PC-9 (cell line): ENCODE measurements at places on chromosomes 5 and 9.
A peak's percentile ranks its signal among the peaks of the same experiment; 100 is the strongest.

- no peak for DNase-seq
These were observed 243.6 kb downstream of the AUH start for GRCh38 chr9:91117959-91118703.

DNA sequence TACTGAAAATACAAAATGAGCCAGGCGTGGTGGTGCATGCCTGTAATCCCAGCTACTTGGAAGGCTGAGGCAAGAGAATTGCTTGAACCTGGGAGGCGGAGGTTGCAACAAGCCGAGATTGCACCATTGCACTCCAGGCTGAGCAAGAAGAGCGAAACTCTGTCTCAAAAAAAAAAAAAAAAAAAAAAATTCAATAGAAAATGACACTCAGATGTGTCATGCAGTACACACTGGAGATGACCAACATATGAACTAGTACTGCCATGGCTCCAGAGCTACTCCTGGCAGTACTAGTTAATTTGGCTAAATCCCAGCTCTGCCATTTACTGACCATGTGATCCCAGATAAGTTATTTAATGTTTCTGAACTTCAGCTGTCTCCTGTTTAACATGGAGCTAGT lies 7.3 kb downstream of the ATOX1 start:
- no peak for DNase-seq

DNA sequence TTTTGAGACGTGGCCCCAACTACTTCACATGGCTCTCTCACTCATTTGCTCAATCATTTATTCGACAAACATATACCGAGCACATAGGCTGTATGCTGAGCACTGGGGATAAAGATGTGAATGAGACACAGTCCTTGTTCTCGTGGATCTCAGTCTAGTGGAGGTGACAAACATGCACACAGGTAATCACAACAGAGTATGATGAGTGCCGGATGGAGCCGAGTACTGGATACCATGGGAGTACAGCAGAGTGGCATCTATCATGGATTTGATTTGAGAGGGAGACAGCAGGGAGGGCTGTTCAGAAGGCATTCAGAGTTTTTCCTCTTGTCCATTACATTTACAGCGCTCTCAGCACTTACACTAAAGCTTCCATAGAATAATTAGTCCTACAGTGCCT lies 259.8 kb downstream of the SLIT3 start:
- no peak for DNase-seq

DNA sequence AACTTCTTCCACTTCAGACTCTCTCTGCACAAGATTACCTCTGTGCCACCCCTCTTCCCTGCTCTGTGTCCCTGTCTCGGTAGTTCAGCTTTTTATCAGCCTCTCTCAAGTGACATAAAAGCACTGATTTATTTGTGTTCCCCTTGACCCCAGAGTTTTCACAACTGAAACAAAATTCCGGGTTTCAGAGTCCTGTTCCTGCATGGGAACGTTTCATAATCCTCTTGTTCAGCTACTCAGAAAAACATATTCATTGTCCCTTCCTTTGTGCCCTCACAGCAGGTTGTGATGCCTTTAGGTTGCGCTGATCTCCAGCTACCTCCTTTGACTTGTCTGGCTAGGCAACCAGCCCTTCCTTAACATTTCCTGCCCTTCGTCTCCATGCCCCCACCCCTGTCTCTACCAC lies 13.7 kb upstream of the ITGA1 start:
- DNase-seq: no peak

GRCh38 chr5:81852291-81853029 lies 101.6 kb upstream of the SSBP2 start:
- DNase-seq: peak; percentile 31

DNA sequence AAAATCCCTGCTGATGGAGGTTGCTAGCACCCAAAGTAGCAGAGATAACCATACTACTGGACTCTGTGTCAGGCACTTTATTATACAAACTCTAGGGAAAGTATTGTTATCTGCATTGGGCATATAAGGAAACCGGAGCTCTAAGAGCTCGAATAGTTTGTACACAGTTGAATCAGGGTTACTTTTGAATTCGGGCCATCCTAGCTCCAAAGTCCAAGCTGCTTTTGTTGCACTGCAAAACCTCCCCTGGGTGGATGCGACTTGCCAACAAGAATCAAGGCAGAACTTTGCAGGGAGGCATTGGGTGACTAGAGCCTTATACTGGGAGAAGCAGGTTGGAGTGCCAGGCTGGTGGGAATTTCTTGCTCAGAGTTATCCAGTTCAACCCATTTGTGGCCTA lies 435.1 kb downstream of the SPATA31D1 start:
- DNase-seq: no peak

DNA sequence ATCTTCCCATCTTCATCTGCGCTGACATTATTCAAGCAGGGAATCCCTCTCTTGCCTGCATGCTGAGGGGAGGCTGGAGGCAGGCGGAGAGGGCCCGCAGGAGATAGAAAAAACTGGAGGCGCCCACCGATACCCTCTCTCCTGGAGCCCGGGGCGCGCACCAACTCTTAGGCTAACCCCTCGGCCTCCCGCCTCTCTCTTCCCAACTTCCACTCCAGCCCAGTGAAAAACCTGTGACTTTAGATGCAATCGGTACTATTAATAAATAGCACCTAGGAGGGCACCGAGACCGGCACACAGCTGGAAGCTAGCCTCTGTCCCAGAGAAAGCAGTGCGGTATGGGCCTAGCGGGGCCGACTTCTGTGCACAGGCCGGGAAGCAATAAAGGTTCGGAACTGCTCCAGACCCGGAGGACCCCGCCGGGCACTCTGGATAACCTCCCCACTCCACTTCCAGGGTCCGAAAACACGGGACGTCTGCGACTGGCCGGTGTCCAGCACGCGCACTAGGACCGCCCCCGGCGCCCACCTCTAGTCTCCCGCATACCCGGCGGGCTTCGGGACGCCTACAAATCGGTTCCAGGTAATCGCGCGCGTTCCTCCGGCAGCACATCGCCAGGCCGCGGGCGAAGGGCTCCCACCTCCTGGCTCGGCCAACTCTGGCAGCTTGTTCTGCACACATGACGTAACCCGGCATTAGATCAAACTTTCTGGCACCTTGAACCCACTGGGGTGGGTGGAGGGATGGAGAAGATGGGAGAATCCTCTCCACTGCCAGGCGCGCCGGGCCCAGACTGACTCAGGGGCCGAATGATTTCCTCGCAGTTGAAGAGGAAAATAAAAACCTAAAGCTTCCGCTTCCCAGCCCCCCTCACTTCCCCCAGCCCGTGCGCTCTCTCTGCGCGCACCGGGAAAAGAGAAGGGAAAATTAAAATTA lies 1.4 kb downstream of the EFNA5 start:
- DNase-seq: peak; percentile 29

DNA sequence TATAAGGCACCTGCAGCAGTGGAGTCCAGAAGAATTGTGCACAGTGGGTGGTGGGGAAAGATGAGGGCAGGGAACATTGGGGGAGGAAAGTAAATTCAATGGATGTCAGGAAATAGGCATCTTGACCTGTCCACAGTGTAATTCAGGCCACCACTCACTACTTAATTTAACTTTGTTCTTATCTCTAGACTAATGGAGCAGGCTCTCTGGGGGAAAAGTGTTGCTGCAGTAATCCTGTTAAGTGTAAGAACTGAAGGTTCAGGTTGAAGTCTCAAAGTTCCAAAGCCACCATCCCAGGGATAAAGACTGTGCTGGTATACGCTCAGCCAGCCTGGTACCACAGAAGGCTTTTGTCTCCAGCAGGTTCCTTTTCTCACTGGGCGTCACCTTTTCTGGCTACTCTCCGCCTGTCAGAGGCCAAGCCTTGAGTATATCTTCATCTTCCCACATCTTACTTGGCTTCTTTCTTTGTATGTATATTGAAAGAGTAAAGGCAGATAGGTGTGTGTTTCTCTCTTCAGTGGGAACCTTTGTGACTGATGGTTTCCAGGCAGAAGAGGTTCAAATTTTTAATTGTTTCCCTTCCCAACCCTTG lies 150.9 kb upstream of the DMRT1 start:
- no peak for DNase-seq

DNA sequence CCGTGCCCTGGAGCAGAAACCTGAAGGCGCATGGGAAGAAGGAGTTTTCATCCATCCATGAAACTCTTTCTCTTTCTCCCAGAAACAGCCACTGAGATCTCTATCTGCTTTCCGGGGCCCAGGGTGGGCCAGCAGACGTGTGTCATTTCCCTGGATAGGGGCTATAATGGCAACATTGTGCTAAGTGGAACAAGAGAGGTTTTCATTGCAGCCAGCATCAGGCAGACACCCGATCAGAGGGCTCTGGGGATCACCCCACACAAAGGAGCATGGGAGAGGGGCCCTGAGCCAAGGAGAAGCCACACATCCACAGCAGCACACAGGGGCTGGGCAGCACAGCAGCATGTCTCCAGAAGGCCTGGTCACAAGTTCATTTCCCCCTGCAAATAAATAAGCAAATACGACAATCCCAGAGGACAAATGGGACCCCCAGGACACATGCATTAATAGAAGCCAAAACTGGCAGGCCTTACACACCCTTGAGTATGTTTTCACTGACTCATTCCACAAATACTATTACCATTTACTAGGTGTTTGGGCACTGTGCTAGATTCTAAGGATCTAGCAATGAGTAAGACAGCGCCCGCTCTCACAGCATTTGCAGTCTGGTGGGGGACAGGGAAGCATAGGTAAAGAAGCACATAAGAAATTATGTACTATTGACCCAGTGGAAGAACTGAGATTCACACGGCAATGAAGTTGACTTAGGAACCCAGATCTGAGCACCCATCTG lies 4.3 kb upstream of the AFAP1L1 start:
- no peak for DNase-seq

DNA sequence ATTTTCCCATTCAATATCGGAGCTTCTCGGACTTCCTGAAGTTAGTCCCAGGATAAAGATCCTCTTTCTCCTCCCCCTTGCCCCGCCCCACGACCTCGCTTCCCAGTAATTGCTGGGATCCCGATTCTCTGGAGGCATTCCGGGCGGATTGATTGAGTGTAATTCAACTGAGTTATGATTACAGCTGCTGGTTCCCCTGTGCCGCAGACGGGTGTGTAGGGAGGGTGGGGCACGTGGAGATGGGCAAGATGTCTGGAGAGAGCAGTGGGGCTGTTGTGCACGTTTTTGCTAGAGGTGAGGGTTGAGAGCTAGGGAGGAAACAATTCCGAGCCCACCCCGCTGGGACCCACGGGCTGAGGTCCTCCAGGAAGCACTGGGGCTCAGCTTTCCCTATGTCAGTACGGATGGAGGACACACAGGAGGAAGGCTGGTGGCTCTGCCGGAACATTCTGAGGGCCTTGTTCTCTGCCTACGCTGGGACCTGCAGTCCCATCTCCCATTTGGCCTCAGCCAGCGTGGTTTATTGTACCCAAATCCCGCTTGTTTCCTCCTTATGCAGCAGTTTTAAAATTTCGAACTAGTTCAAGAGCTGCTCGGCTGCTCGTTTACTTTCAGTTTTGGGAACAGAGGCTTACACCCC lies 2.4 kb upstream of the DMRT2 start:
- no peak for DNase-seq

DNA sequence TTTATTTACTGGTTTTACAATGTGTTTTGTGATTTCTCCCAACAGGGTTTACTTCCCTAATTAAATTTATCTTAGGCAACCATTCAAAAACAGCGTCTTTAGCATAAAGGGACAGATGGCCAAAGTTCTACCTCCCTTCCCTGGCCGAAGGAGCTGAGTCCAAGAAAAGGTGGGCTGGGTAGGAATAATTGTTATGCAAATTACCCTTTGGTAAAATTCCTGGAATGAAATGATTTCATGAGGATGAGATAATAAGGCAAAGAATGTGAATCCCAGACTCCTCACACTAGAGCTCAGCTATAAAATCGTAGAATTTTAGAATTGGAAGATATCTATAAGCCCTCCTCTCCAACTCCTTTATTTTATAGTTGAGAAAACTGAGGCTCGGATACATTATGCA lies 119.6 kb downstream of the SGCD start:
- no peak for DNase-seq

GRCh38 chr9:14198047-14198840 lies 115.7 kb downstream of the NFIB start:
- no peak for DNase-seq

DNA sequence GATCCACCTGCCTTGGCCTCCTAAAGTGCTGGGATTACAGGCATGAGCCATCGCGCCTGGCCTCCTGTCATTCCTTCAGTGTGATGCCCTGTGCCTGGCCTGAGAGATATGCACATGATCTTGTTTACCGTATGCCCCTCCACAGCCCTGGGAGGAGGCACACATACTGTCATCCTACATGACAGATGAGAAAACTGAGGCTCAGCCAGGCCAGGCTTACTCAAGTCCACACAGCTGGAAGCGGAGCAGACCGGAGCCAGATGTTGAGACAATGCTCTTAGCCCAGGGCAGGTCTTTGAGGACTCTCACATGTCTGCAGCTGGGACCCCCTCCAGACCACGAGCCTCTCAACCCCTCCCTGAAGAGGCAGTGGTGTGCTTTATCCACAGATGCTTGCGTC lies 38.7 kb upstream of the SH3PXD2B start:
- no peak for DNase-seq

DNA sequence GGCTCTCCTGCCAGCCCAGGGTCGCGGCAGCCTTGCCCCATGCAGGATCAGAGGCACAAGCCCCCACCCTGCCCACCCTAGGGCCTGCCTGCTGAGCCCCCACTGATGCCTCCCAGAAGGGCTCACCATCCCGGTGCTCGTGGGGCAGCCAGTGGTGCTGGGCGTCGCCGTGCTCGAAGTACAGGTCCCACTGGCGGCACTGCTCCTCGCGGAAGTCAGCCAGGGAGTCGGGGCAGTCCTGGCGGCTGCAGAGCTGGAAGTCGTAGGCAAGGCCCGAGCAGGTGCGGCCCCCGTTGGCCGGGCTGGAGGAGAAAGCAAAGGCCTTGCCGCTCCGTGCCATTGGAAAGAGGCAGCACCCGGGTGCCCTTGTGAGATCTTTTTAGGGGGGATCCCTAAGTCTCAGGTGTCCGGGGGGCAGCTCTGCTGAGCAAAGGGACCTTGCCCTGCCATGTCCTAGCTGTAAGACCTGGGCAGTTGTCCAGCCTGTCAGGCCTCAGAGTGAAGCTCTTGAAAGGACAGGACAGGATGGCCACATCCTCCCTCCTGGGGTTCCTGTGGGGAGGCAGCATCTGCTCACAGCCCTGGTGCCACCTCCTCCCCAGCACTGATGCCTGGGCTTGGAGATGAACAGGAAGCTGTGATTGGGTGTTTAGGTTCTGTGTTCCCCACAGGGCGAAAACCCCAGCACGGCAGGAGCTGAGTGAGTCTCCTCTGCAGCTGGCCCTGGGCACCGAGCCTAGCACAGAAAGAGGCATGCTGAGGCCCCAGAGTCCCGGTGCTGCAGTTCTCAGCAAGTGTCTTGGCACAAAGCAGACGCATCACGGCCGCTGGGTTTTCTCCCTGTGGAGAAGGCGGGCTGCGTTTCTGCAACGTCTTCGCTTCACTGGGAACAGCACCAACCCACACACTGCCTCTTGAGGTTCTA lies 77.7 kb downstream of the ZNF354C start:
- DNase-seq: no peak

GRCh38 chr5:144467792-144468191 lies 297.1 kb downstream of the KCTD16 start:
- DNase-seq: no peak

GRCh38 chr5:89371646-89372045 lies 488.7 kb upstream of the MEF2C start:
- DNase-seq: no peak

- no peak for DNase-seq
These were observed 125.3 kb downstream of the CRB2 start for GRCh38 chr9:123481209-123481865.

- DNase-seq: no peak
These were observed at the start of gene NTRK2 for GRCh38 chr9:84669288-84670137. Gene NTRK2, plus strand, starts transcription at chr9:84669729. Its CDS starts 1,020 bp downstream, at chr9:84670749.
